ENCODE measurements at places on chromosomes 13 and 19.

DNA sequence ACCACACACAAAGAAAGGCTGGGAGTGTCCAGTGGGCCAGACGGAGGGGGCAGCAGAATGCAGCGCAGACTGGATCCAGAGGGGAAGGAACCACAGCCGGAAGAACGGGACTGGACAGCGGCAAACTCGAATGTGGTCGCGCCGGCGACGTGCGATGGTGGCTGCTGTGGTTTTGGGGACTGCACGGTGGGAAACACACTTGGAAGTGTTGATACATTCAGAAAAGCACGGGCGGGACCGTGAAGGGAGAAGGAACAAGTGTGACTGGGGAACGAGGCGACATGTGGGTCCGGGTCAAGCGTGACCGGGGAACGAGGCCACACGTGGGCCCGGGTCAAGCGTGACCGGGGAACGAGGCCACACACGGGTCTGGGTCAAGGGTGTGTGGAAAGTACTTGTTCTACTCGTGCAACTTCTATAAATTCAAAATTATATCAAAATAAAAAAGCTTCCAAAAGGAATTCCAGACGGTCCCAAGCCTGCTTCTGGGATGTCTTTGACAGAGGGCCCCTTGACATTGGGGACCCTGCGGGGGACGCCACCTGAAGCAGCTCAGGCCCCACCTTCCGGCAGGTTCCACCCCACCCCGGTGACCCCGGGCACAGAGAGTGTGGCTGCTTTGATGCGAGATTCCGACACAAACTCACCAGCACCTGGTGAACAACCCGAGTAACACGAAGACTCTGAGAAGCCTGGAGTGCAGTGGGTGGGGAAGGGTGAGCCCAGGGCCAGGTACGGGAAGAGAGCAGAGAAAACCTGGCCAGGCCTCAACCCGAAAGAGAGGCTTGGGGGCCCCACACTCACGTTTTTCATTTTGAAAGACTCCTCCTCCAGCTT lies 25.1 kb upstream of the C13orf46 start:
- DNase-seq = no peak

DNA sequence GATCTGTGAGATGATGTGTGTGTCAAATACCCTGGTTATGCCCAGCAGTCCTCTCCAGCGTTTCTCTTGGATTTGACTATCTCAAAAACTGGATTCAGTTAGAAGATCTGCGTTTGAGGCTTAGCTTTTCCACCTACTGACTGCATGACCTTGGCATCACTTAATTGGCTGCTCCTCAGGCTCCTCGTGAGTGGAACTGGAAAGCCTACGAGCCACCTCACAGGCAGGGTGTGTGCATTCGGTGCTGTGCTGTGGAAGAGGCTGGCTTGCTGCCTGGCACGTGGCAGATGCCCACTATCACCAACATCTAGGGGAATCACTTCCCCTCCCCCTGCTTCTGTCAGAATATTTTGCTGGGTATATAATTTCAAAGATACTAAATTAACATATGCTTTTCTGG lies 25.6 kb downstream of the FLT1 start:
- no peak for DNase-seq

DNA sequence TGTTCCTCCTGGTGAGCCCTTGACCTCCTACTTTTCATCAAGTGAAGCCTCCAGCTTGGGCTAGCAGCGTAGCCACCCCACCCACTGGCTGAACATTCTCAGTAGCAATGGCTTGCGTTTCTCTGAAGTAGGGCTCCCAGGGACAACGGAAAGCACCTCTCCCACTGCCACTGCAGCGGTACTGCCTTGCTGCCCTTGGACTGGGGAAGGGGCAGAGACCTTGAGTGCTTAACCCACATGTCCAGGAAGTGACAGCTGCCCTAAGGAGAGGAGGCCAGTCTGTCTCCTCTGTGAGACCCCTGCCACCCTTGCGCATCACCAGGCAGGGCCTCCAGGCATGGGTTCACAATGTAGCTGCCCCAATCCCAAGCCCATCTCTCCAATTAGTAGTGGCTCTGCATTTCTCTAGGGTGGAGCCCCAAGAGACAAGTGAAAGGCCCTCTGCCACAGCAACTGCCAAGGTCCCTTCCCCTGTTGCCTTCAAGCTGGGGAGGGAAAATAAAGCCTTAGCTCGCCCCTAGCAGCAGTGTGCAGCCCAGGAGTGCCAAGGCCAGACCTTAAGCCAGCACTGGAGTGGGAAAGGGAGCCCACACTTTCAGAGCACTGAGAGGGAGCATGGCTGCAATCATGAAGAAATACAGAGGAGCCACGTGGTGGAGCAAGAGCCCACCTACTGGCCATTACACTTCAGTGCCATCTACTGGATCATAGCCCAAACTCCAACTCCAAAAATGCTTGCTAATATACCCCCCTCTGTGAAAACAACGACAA lies 175.9 kb upstream of the TRPC4 start:
- no peak for DNase-seq

DNA sequence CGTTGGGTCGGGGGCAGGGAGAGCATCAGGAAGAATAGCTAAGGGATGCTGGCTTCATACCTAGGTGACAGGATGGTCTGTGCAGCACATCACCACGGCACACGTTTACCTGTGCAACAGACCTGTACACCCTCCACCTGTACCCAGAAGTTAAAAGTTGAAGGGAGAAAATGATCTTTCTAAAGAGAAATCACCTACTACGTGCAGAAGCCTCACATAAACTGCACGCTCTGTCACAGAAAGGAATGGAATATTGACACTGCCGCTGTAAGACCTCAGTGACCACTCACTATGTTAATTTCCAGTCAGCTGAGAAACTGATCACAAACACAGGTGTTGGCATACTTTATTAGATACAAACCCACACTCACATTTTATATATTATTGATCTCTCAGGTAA lies 26.8 kb downstream of the LAMP1 start:
- DNase-seq = no peak

GRCh38 chr13:68597641-68598040 lies 1367.5 kb upstream of the PCDH9 start:
- DNase-seq = no peak
